ENCODE measurements at places on chromosomes 7 and 10. TPM values are rescaled to one million over a fixed set of nuclear protein-coding genes. Genes with fewer than 3 reads are reported as not detected.

DNA sequence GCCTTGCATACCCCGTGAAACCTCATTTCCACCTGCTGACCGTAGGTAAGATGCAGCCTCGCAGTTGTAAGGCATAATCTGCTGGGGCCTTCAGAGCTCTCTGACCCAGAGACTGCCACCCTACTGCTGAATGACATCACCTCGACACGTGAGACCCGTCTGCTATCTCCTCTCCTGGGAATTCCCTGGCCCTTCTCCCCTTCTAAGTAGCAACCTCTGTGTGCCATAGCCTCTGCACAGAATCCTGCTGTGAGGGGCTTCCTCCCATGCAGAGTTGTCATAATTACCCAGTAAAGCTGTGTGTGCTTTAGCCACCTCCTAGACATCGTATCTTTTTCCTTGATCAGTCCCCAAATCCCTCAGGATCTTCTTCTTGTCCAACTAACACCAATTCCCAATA lies 106.7 kb downstream of the CACNB2 start:
- no peak for DNase-seq

DNA sequence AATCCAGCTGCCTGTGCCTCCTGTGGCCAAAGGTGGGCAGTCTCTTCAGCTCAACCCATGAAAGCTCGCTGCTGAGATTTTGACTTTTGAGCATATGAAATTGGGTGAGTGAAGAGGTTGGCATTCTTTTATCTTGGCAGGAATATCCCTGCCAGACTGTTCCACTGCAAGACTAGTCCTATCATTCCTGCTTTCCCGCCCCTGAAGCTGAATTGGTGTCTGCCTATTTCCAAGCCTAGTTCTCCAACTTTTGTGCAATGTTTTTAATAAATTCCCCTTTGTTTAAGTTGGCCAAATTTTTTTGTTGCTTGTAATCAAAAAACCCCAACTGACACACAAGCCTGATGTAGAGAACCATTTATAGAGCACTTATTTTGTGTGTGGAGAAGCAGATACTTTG lies 34.8 kb upstream of the BICC1 start:
- DNase-seq = no peak

DNA sequence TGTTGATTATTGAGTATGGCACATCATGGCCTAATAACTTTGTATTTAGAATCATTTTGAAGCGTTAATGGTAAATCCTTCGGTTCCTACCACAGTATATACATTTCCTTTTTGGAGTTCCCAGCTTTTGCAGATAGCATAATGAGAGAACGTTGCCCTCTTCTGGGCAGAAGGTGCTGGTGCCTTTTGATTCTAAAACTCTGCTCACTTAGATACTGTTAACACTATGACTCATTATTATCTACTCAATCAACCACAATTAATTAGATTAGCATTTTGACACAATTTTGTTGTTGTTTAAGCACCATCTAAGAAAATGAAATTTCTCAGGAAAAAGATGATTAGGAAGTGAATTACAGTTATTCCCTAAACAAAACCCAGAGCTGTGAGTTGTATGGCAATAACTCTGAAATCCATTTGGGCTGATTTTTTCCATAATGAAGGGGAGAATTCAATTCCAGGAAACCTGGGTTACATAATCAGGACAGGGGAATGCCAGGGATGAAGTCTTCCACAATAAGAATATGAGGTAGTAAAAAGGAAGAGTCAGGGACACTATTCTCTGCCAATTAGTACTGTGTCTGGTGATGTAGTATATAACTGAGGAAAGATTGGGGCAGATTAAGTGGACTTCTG lies 11.5 kb upstream of the DLD start:
- no peak for DNase-seq

Gene NAT16
- polyA plus RNA-seq = 0.09 TPM

GRCh38 chr10:49106451-49106850 lies 8.9 kb downstream of the VSTM4 start:
- no peak for DNase-seq

DNA sequence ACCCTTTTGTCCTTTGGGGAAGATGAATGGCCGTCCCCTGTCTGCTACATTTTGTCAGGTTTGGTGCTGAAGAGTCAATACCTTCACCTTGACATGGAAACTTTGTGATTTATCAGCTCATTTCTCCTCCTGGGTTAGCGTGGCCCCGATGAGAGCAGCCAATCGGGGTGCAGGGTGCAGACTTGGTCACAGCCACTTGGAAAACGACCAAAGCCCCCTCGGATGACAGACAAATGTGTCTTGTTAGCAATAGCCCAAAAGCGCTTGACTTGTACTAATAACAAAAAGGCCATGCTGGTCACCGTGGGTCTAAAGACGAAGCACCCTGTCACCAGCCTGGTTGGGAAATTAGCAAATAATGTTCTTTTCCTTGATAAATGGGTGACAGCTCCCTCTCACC lies 103.7 kb downstream of the EBF3 start:
- no peak for DNase-seq

- peak; percentile 20 for DNase-seq
These were observed 221.0 kb downstream of the TWIST1 start for GRCh38 chr7:18896343-18896975.

- DNase-seq = peak; percentile 8
These were observed 119.9 kb downstream of the TFEC start for GRCh38 chr7:115910541-115911164.

- no peak for DNase-seq
These were observed 3.7 kb upstream of the MYO1G start for GRCh38 chr7:44982535-44982923.

DNA sequence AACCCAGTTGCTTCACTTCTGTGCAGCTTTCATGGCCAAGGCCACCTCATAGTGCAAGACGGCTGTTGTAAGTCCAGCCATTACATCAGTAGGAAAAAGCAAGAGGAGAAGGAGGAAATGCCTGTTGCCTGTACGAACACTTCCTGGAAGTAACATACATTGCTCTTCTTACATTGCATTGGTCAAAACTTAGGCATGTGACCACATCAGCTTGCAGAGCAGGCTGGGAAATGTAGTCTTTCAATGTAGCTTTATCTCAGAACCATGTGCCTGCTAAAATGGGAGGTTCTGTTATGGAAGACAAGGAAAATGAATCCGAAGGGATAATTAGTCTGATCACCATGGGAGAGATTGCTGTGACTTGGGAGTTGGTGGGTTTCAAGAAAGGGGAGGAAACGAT lies 4.3 kb downstream of the SLC29A3 start:
- no peak for DNase-seq

DNA sequence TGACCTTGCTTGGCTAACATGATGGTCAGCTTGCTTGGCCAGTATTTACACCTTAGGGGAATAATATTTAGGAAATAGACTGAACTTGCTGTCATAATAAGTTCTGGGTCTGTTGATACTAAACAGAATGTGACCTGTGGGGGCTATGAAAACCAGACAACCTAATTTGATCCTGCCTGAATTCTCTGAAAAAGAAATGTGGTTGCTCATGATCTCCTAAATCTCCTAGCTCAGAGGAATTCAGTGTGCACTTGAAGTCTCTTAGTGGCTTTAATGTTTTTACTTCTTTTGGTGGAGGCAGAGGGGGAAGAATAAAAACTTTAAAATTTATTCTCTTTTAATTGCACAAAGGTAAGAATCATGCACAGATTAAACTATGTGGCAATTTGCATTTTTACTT lies 205.2 kb downstream of the SEC23IP start:
- DNase-seq = no peak

DNA sequence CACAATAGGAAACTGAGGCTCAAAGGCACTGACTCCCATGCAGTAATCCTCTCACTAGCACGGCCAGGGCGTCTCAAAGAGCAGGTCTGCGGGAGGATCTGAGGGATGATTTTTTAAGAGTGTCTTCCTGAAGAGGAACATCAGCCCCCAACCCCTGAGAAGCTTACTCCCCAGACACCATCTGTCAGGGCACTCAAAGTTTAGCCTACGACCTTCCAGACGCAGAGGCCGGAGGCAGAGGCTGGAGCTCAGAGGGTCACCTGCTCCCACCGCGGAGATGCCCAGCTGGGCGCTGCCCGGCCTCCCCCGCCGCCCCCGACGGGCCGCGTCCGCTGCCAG lies 1.7 kb downstream of the ZNF777 start:
- DNase-seq = no peak

DNA sequence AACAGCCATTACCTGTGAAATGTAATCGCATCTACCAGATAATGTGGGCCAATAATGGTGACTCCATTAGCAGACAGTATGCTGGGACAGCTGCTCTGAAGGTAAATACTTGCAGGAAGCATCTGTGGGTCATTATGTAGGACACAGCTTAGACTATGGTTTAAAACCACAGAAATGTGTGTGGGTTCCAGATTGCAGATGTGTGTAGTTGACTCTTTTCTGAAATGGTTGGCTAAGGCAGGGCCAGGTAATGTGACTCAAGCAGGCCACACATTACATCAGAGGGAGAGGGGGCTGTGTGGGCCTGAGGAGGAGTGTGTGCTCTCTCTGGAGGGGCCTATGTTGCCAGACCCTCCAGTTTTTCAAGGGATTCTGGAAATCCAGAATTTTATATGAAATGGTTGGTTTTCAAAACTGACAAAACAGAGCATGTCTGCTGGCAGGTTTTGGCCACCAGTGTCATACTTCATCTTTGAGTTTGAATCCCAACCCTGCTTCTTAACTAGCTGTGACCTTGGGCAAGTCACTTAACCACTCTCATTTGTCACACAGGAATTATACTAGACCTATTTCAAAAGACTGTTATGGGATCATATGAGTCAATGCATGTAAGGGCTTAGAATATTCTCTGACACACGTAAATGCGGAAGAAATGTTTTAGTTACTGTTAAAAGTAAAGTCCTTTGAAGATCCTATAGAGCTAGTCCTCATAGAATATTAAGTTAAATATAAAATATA lies 64.5 kb downstream of the MCMBP start:
- DNase-seq = no peak
